ENCODE measurements at places on chromosomes 4 and X.

DNA sequence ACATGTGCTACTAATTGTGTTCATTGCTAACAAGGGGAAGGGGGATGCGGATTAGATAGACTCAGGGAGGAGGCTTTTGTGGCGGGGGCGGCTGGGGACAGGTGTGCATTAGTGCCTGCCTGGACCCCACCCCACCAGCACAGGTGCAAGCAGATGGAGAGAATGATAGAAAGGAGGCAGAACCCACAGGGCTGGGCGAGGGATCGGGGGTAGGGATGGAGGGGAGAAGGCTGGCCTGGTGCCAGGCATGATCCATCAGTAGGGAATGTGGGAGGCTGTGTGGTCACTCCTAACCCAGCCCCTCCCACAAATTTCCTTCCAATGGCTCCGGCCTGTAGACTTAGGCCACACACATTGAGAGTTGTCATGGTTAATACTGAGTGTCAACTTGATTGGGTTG lies 30.5 kb upstream of the CRMP1 start:
- no peak for DNase-seq

GRCh38 chr4:41853973-41854372 lies 81.3 kb upstream of the TMEM33 start:
- DNase-seq: no peak

- DNase-seq: no peak
These were observed 92.1 kb upstream of the ANKRD50 start for GRCh38 chr4:124804584-124804983.

GRCh38 chr4:107721436-107722100 lies 1.5 kb upstream of the PAPSS1 start:
- DNase-seq: peak; percentile 23

DNA sequence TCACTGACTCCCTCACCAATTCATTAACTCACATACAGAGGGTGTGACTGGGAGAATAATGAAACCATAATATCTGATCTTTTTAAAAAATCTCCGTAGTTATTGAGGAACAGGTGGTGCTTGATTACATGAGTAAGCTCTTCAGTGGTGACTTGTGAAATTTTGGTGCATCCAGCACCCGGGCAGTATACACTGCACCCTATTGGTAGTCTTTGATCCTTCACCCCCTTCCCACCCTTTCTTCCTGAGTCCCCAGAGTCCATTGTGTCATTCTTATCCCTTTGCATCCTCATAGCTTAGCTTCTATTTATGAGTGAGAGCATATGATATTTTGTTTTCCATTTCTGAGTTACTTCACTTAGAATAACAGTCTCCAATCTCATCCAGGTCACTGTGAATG lies 1143.8 kb downstream of the PCDH19 start:
- no peak for DNase-seq

- no peak for DNase-seq
These were observed 105.9 kb upstream of the ZFP42 start for GRCh38 chr4:187889651-187890050.

DNA sequence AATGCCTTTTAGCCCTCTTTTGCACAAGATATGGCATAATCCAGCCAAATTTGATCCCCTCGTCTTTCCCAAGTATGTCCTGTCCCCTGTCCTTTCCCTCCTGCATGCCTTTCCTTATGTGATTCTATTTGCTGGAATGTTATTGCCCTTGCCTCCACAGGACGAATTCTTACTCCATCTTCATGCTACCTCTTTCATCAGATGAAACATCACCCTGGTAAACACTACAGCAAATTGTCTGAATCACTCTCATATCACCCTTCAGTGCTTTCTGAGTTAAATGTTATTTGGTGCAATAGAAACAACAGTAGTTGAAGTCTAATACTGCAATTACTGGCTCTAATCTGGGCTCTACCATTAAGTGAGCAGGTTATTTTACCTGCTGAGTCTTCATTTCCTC lies 52.2 kb upstream of the FAT1 start:
- DNase-seq: no peak

Data from head of caudate nucleus (tissue), 42 donors.